Stimulated activated CD4-positive, alpha-beta T cell treated with anti-CD3 and anti-CD28 coated beads, Interleukin-15, amount 100 ng/mL, for 1 hour (primary cell): ENCODE measurements at places on chromosomes 7 and 10.

DNA sequence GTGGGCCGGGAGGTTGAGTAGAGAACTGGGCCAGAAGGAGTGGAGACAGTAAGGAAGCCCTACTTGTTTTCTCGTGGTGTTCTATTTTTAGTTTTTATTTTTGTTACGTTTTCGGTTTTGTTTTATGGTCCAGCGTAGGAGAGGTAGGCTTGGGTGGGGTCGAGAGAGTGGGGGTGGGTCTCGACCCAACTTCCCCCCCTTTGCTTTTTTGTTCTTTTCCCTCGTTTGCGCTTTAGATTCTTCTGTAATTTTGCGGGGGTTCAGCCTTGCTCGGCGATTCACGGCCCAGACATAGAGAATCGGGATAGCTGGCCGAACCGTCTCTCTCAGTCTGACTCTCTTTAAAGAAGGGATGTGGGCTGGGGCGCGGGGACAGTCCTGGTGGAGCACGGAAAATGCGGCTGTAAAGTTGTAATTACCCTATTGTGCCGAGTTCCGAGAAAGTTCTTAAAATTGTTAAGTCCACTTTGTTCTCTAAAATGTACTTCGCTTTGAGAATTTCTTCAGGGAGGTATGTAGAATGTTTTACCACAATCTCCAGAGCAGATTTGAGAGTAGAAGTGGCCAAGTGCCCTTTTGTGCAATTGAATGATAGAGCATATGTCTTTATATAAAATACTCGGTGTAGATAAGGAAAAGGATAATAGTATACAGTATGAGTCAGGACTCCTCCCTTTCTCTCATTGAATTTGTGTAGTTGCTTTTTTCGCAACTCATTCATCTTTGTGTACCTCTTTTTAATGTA is 816 bp downstream of the DMTF1 start:
- DNase-seq: peak; percentile 4

GRCh38 chr7:4233621-4234497 is 448.2 kb upstream of the FOXK1 start:
- no peak for DNase-seq

DNA sequence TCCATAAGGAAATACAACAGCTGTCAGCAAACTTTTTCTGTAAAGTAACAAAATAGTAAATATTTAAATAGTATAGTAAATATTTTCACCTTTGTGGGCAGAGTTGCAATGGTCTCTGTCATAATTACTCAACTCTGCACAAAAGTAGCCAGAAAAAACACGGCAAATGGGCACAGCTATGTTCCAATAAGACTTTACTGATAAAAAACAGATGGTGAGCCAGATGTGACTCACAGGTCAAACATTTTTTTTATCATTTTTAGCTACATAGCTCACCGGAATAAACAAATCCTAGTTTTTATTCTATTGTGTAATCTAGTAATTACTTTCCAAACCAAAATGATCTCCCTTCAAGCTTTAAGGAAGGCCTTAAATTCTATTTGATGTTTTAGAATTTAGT is 55.3 kb downstream of the NCAPG2 start:
- DNase-seq: no peak

DNA sequence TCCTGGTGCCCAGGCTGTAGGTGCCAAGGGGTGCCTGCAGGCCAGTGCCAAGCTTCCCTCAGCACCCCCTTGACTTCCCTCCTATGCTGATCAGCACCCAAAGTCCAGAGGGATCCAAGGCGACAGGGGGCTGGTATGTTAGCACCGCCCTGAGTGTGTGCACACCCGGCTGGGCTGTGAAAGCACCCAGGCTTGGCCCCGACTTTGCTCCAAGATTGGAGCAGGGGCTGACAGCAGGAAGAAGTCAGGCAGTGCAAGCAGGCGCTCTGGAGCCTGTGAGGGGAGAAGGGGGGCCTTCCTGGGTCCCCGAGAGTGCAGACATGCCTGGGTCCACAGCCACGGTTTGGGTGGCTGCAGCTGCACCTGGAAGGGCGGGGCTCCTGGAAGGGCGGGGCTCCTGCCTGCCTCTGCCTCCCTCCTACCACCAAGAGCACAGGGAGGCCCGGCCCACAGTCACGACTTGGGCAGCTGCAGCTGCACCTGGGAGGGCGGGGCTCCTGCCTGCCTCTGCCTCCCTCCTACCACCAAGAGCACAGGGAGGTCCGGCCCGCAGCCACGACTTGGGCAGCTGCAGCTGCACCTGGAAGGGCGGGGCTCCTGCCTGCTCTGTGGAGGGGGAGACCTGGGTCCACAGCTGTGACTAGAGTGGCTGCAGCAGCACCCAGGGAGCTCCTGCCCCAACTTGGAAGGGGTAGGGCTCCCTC is 30.2 kb upstream of the ZMYND11 start:
- no peak for DNase-seq

GRCh38 chr7:80726666-80727065 is 88.2 kb downstream of the CD36 start:
- DNase-seq: no peak

- no peak for DNase-seq
Observed at GRCh38 chr7:82534684-82535083, 91.1 kb upstream of the CACNA2D1 start.

DNA sequence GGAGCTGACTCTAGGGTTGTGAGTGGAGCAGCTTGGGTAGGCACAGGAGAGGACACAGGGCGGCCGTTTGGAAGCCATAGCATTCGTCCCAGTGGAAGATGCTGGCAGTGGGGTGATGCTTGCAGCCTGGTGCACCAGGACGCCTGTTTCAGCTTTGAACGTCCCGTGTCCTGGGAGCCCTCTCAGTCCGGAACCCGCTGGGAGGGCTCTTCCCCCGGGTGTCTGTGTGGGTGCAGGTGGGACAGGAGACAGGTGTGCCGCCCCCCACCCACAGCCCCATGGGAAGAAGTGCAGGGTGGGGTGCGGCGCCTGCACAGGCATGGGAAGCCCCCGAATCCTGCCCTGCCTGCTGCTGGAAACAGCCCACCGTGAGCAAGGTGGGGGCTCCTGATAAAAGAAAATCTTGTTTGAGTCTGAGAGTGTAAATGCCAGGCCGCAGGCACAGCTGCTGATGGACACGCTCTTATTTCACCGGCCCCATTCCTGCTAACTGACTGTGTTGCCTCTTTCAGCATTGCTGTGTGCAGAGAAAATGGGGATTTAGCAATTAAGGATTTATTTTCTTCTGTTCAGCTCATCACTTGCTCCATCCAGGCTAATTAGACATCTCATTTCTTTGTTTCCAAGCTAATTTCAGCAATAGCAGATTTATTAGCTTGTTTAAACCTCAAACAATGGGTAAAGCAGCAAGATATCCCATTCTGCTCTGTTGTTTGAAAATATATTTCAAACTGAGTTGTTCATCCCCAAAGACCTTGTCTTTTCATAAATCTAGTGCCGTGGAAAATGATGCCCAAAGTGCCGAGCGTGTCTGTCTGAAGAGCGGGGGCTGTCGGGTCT is 54.9 kb upstream of the DPYSL4 start:
- no peak for DNase-seq

- DNase-seq: no peak
Observed at GRCh38 chr7:156101355-156101754, 289.1 kb upstream of the SHH start.

DNA sequence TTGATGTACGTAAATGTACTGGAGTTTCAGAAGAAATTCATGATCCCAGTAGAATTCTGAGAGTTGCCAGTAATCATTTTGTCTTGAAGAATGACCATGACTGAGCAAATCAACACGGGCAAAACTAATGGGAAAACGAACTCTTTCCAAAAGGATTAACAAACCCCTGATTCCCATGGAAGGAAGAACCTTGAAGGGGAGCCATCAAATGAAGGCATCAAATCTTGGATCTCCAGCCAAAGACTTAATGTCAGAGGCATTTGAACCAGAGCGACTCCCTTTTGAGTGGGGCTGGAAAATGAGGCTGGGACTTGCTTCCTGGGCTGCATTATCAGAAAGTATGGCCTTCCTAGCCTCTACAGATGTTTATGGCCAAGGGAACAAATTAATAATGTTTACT is 364.4 kb upstream of the PRKCQ start:
- no peak for DNase-seq

DNA sequence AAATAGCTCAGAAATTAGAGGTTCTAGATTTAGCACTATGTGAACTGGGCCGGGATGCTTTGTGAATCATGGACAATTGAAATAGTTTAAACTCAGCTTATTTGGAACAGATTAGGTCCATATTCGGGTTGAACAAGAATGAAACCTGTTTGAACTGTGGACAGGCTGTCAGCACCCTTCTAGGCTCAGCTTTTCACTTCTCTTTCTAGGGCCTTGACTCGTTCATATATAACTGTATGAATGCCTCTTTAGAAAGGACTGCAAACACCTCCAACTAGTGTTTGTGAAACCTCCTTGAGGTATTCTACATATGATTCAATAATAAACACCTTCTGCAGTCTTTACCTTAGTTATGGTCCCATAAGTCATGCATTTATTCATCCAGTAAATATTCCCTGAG is 115.6 kb downstream of the REEP3 start:
- no peak for DNase-seq

GRCh38 chr7:128063088-128063487 is 31.9 kb upstream of the LRRC4 start:
- no peak for DNase-seq

- no peak for DNase-seq
Observed at GRCh38 chr10:91410638-91411371, 661 bp downstream of the HECTD2 start.

GRCh38 chr10:85510682-85511081 is 855.9 kb downstream of the GRID1 start:
- no peak for DNase-seq

- no peak for DNase-seq
Observed at GRCh38 chr10:29481906-29482440, 152.8 kb downstream of the SVIL start.

DNA sequence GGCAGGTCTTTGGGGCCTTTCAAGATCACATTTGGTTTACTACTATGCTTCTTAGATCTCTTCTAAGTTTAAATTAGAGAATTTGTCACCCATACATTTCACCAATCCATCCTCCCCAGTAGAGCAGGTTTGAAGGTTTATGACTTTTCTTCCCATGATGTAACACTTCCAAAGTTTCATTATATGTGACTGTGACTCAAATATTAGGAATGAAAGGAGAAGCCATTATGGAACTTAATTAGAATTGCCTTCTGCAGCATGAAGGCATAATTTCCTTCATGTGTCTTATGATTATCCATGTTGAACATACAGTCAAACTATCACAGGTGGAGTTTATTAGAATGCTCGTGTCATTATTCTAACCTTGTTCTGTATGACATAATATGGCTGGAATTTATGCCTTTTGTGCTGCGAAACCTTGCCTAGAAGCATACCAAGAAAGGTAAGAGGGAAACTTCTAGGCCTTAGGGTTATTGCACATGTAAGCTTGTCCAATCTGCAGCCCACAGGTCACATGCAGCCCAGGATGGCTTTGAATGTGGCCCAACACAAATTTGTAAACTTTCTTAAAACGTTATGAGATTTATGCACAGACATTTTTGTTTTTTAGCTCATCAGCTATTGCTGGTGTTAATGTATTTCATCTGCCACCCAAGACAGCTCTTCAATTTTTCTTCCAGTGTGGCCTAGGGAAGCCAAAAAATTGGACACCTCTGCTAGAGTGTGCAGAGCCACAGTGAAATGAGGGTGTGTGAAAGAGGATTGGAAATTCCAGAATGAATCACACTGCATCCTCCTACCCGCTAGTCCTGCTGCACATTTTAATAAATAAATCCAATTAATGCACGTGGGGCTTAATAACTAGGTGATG is 133.6 kb downstream of the TMEM26 start:
- DNase-seq: no peak

- DNase-seq: no peak
Observed at GRCh38 chr7:25536851-25537250, 308.6 kb upstream of the NPVF start.

DNA sequence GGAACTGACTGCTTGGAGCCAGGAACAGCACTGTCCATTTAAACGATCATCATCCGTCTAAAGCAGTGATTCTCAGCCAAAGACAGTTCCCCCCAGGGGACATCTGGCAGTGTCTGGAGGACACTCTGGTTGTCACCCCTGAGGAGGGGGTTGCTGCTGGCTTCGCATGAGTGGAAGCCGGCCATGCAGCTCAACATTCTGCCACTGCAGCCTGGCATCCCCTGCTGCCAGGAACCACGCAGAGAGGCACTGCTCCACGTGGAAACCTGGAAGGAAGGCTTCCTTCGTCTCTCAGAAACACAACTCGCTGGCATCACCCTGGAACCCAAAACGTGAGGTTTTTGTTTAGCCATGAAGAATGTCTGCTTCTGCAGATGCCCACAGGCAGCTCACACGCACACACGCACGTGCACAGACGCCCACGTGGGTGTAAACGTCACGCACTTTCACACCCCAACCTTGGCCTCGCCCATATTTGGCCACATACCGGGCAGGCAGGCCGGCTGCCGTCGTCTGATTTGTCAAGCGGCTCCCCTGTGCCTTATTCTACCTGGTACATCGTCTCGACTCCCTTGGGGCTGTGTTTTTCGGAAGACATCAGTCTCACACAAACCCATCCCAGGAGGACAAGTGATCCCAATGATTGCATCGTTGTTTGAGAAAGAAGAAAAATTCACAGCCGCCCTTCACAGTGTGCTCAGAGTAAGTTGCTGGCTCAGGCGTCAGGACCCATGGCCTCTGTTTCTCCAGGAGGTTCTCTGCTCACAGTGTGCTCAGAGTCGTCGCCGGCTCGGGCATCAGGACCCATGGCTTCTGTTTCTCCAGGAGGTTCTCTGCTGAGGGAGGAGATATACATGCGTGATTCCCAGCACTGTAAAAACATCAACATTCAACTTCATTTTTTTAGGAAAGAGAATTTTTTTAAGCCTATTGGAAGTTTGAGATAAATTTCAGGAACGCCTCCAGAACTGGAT is 127.2 kb upstream of the PPP2R2D start:
- no peak for DNase-seq

DNA sequence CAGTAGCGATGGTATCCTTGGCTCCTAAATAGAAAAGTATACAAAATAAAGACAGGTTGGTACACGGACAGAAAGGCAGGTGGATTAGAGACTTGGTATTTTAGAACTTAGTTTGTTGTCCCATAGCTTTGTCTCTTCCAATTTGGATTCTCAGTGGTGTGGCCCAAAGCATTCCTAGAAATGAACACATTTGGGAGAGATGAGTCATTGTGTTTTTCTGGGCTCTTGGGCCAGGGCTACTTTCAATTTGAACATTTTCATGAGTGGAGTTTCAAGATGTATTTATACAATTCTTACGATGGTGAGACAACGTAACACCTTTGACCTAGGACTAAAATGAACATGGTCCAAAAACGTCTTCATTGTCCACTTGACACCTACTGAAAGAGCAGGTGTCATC is 225.1 kb upstream of the YAE1 start:
- no peak for DNase-seq

GRCh38 chr7:52669031-52669430 is 366.4 kb upstream of the POM121L12 start:
- DNase-seq: no peak

- DNase-seq: no peak
Observed at GRCh38 chr7:71705901-71706596, 574.1 kb downstream of the GALNT17 start.
